ENCODE measurements at places on chromosomes 1 and 21. TPM values are rescaled to one million over a fixed set of nuclear protein-coding genes. Genes with fewer than 3 reads are reported as not detected.
A peak's percentile ranks its signal among the peaks of the same experiment; 100 is the strongest.

The SPRR4 gene
- total RNA-seq = not detected

GRCh38 chr1:1788136-1788535, 9.9 kb upstream of the NADK start:
- peaks cover 69% of the 10 kb centered on the region for H3K36me3 ChIP-seq
- peaks cover 7% of the 10 kb centered on the region for H3K4me1 ChIP-seq
- no peak overlapping the region for H3K4me3 ChIP-seq
- peak; percentile 66 for DNase-seq
- peak overlapping the region; percentile 1 for H3K27ac ChIP-seq

- no peaks in the 10 kb centered on the region for H3K27me3 ChIP-seq
- no peak for DNase-seq
- H3K4me1 ChIP-seq = no peaks in the 10 kb centered on the region
- H3K4me3 ChIP-seq = no peak overlapping the region
Observed at GRCh38 chr1:97392701-97393100, 528.1 kb downstream of the DPYD start.

- no peaks in the 10 kb centered on the region for H3K27me3 ChIP-seq
- no peaks in the 10 kb centered on the region for H3K36me3 ChIP-seq
- no peak for DNase-seq
- H3K4me3 ChIP-seq = no peak overlapping the region
Observed at GRCh38 chr1:50830621-50831020, 129.4 kb downstream of the FAF1 start.

The MATN1 gene
- under 0.01 TPM for total RNA-seq

The PERM1 gene
- total RNA-seq = not detected

- no peaks in the 10 kb centered on the region for H3K4me1 ChIP-seq
- no peak for DNase-seq
- H3K27me3 ChIP-seq = no peaks in the 10 kb centered on the region
Observed at GRCh38 chr1:117413412-117413811, 46.2 kb downstream of the MAN1A2 start.

DNA sequence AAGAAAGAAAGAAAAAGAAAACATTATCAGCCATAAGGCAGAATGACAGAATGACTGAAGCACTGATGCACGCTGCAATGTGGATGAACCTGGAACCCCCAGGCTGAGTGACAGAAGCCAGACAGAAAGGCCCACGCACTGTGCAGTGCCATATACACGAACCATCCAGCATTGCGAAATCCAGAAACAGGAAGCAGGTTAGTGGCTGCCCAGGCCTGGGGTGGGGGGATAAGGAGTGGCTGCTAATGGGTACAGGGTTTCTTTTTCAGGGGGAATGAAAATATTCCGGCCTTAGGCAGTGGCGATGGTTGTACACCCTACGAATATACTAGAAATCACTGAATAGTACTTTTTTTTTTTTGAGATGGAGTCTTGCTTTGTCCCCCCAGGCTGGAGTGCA, 57.0 kb downstream of the CHD5 start:
- no peaks in the 10 kb centered on the region for H3K4me1 ChIP-seq
- H3K27me3 ChIP-seq = no peaks in the 10 kb centered on the region
- H3K36me3 ChIP-seq = no peaks in the 10 kb centered on the region
- DNase-seq = peak; percentile 86

- DNase-seq = no peak
- H3K27ac ChIP-seq = no peak overlapping the region
- no peak overlapping the region for H3K4me3 ChIP-seq
- no peaks in the 10 kb centered on the region for H3K27me3 ChIP-seq
- no peaks in the 10 kb centered on the region for H3K36me3 ChIP-seq
Observed at GRCh38 chr1:207268337-207268736, 53.1 kb upstream of the CD55 start.
